Naive thymus-derived CD8-positive, alpha-beta T cell (primary cell): ENCODE measurements at places on chromosomes 16 and 17.
A peak's percentile ranks its signal among the peaks of the same experiment; 100 is the strongest.

DNA sequence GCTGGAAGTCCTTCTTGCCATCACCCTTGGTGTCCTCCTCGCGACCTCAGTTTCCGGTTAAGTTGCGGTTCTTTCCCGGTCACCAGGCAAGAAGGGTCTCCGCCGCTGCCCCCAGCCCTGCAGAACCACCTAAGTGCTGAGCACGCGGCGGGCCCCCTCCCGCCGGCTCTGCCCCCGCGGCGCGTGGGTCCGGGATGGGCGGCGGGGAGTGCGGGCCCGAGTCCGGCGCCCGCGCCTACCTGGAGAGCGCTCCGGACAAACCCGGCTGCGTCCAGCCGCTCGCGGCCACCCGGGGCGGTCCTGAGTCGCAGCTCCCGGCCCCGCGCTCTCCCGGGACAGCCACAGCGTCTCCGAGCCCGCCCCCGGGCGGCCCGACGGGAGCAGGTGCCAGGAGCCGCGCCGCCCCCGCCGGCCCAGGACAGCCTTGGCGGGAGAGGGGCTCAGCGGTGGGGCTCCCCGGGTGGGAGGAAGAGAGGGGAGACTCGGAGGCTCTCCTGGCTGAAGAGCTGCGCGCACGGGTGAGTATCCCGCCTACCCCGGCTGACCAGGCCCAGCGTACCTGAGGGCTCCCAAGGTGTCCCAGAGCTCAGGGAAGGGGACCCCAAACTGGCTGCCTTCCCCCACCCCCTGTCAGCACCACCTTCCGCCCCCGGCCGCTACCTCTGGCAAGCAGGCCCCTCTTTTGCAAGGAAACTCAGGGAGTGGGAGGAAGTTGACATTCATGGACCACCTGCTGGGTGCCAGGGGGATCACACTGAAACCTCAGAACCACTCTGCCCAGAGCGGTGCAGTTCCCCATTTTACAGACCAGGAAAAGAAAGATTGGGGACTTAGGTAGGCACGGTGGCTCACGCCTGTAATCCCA, 22.2 kb upstream of the C17orf113 start:
- DNase-seq: no peak

DNA sequence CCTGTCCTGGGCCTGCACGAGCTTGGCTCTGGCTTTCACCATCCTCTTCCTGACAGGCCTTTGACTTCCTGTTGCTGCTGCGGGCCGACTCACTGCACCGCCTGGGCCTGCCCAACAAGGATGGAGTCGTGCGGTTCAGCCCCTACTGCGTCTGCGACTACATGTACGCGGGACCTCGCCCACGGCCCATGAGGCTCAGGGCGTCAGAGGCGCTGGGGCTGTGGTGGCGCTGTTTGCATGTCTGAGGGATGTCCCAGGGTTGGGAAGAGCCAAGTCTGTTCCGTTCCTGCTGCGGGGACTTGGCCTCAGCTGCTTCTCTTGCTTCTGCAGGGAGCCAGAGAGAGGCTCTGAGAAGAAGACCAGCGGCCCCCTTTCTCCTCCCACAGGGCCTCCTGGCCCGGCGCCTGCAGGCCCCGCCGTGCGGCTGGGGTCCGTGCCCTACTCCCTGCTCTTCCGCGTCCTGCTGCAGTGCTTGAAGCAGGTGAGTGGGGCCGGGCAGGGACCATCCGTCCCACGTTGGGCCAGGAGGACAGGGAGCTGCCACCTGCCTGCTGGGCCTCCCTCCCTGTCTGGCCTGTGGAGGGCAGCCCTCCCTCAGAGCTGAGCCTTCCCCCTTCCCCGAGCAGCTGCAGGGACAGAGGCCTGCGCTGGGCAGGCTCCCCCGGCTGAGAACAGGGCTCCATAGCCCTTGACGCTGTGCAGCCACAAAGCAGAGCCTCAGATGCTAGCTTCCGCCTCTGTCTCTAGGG, 23.8 kb downstream of the TSC2 start:
- DNase-seq: no peak

GRCh38 chr16:11402051-11402744, 56.9 kb downstream of the RMI2 start:
- no peak for DNase-seq

- DNase-seq: no peak
Measured at GRCh38 chr17:9258115-9259015, 237.1 kb downstream of the NTN1 start.

DNA sequence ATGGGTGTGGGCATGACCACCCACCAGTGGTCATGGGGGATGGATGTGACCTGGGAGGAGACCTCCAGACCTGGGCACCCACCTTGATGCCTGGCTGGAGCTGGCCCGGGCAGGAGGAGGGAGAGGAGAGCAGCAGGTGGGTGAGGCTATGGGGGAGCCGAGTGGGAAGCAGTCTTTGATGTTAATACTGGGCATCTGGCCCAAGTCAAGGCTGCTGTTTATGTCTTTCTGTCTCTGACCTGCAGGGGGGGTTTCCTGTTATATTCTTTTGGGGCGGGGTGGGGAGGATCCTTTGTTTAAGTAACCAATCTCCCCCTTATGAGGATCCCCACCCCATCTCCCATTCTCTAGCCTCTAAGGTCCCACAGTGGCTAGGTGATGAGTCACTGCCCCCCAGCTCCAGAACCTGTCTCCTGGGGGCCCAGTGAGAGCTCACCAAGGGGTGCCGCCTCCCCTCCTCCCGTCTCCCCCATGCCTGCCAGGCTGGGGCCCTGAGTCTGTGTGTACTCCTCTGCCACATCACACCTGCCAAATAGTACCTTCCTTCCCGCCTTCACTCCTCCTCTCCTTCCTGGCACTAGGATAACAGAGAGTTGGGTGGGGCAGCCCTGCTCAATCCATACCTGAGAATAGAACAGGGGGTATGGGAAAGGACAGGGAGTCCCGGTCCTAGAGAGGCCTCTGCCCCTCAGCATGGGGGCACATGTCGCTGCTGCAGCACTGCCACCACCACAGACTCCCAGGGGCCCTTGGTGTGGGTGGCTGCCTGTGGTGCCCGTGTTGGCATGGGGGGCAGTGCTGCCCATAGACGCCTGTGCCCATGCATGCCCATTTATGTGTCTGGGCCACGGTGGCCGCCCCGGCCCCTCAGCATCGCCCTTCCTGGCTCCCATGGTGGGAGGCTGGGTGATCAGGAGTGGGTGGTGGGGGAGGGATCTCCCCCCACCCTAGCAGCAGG, 7.3 kb downstream of the THRA start:
- no peak for DNase-seq

- no peak for DNase-seq
Measured at GRCh38 chr16:64738321-64738960, 383.4 kb downstream of the CDH11 start.

- DNase-seq: no peak
Measured at GRCh38 chr17:50469208-50469605, 527 bp upstream of the CHAD start.

DNA sequence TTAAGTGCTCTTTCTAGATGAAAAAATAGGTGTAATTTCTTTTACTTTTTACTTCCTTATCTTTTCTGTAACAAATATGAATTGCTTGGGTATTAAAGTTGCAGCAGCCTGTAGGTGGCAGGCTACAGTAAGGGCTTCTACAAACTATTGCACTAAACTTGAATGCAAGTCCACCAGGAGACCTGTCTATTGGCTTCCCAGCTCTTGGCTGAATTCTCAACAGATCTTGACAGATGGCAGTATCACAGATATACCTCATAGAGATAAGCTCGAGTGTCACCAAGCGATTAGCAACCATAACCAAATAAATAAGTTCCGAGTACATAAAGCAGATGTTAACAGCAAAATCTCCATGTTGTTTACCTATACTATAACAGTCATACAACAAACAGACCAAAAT, 5.9 kb downstream of the BBS2 start:
- peak; percentile 34 for DNase-seq

GRCh38 chr16:86376837-86377236, 133.5 kb upstream of the FOXF1 start:
- DNase-seq: no peak

DNA sequence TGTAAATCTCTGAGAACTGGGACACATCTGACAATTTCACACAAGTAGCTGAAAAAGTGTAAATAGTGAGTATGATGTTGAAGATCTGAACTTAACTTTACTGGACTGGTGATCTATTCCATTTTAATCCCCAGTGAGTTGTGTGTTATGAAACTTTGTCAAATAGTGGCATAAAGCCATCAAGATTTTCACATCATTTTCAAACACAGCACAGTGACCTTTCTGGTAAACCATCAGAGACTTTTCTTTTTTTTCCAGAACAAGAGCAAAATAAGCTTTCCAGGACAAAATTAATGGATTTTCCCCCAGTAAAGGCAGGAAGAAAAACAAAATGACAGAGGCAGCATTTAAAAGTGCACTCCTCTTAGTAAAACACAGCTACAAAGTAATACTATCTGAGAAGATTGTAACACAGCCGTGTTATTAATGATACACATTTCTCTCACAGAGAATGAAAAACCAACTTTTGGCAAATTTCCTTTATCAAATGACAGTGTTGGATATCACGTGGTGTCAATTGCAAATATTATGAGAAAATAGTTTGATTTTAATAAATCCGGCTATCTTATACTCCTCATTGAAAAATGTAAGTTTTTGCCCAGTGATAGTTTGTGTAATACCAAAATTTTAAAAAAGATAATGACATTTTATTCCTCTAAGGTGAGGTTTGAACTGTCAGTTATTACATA, 16.8 kb upstream of the COL1A1 start:
- no peak for DNase-seq

DNA sequence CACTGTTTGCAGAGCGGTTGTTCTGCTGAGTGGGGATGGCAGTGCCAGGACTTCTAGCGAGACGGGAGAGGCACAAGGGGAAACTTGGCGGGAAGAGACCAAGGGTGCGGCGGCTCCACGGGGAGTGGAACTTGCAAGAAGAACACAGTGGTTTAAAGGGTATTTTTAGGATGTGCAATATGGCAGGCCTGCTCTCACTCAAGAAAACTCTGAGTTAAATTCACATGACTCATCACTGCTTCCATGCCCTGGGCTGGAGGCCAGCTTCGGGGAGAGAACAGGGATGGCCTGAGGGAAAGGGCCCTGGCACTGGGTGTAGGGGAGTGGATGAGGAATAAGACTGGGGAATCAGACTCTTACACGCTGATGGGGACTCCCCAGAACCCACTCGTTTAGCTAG, 13.3 kb upstream of the CD300LD start:
- no peak for DNase-seq

DNA sequence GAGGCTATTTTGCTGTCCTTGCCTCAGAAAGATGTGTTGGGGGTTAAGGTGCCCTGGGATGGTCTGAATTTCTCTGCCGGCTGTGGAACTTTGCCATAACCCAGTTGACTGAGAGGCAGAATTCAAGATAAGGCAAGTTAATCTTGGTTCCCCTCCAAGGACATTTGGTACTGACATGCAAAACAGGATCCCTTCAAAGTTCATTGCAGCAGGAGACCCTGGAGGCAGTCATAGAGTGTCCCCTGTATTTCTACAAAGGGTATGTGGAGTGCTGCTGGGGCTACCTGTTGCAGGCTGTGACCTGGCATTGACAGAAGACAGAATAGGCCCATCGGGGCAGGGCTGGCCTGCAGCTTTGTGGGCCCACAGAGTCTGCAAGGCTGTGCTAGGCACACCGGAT, 135.6 kb upstream of the IRX3 start:
- DNase-seq: no peak

DNA sequence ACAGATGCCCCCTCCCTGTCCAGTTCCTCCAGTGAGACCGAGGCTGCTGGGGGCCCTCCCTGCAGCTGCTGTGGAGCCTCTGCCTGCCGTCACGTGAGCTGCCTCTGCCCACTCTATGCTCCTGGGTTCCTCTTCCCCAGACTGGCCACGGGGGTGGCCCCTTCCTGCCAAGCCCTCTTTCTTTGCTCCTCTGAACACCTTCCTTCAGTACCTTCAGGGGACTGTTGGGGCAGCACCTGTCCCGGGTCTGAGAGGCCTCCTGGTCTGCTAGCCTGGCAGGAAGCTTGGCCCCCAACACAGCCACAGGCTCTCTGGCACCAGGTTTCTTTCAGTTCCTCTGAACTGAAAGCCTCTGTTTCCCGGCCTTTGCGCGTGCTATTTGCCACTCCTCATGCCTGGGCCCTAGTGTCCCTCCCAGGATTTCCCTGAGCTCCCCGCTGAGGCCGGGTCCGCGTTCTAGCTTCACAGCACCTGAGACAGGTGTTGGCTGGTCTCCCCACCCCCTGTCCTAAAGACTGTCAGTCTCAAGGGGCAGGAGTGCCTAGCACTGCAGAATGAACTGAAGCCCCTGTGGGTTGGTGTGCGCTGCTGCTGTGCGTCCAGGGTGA, 6.6 kb upstream of the ATP6V0C start:
- DNase-seq: no peak

DNA sequence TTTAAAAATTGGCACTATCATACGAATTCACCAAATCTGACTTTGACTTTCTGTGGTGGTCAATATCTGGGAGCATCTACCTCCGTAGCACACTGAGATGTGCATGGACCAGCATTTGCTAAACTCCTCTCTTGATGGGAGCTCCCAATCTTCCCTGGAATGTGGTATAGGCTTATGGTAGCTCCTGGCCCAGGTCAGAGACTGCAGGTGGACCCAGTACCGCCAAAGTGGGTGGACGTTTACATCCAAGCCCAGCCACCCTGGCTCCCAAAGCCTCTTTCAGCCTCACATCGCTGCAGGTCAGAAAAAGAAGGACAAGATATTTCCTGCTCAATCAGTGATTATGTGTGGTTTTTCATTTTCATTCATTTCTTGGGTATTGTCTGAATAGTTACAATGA, 43.1 kb upstream of the NKD1 start:
- DNase-seq: no peak

GRCh38 chr16:85158743-85159178, 46.5 kb upstream of the CIBAR2 start:
- DNase-seq: no peak

DNA sequence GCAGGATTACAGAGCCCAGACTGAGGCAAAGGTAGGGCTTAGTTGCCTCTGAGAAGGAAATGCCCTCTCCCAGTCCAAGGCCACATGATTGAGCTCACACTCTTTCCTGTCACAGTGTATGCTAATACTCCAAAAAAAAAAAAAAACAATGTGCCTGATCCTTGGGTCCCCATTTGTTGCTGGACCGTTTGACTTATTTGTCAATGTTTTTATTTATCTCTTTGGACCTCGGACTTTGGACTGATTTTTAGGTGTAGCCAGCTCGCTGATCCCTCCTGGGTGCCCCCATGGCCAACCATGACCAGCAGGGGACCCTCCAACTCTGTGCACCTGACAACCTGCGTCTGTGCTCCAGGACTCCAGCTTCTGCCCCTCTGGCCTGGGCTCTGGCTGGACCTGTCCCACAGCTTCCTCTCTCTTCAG, 622 bp upstream of the CCL16 start:
- DNase-seq: no peak

GRCh38 chr17:62652251-62653001, 25.0 kb downstream of the MRC2 start:
- peak; percentile 22 for DNase-seq

DNA sequence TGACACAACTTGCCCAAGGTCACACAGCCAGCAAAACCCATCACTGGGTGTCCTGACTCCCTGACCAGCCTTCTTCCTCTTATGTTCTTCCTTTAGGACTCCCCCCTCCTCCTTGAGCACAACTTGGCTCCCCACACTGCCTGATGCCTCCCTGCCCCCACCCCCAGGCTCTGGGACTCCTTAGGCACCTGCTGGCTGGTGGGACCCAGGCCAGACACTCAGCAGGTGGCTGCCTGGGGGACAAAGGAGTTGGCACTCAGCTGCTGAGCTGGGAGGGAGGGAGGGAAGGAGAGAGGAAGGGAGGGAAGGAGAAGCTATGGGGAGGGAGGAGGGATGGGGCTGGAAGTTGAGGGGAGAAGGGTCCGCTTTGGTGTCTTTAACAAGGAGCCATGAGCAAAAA, 8.0 kb downstream of the SEZ6 start:
- DNase-seq: no peak
